Occipital lobe (tissue), 3 donors: ENCODE measurements at places on chromosomes 3 and 15. TPM values are rescaled to one million over a fixed set of nuclear protein-coding genes. Genes with fewer than 3 reads are reported as not detected.

GRCh38 chr3:243356-243725 lies 46.8 kb downstream of the CHL1 start:
- DNase-seq, result no peak

- no peak for DNase-seq
These were observed 970 bp downstream of the DPPA4 start for GRCh38 chr3:109336291-109336861.

The FAM98B gene
- total RNA-seq, result 47.9 TPM

DNA sequence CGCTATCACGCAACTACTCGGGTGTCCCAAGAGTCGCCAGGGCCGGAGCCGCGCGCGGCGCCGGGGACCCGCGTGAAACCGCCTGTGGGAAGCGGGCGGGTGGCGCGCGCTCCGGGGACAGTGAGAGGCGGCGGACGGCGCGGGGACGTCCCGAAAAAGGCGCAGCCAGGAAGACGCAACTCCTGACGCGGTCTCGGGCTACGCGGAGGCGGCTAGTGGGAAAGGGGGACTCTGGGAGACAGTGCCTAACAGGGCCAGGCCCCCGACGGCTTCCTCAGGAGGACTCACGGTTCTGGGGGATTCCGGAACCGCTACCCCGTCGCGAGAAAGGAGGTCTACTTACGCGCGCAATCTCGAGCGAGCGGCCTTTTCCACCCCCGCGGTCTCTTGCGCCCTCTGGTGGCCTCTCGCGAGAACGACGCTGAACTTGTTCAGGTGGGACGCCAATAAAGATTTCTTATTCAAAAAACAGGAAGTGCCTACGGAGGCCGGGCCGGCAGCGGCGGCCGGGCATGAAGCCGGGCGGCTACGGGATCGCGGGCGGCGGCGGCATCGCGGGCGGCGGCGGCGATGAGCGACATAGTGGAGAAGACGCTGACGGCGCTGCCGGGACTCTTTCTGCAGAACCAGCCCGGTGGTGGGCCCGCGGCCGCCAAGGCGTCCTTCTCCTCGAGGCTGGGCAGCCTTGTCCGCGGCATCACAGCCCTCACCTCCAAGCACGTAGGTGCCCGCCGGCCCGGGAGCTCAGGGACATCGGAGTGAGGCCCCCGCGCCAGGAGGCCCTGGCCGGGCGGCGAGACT lies at the start of gene AP4E1:
Gene AP4E1 (plus strand): TSS at position 475 of the 801 bp plus-strand sequence. CDS start 96 bp downstream, at position 571.
- DNase-seq, result peak; percentile 87

The ADAMTSL3 gene
- 20.6 TPM for total RNA-seq
